Cerebellum (tissue), 4 donors: ENCODE measurements at places on chromosomes 16 and 17. TPM values are rescaled to one million over a fixed set of nuclear protein-coding genes. Genes with fewer than 3 reads are reported as not detected.

The FOXN1 gene
- total RNA-seq, result not detected

The GRB7 gene
- not detected for total RNA-seq

The PRAC1 gene
- total RNA-seq, result not detected

The TBC1D3 gene
- not detected for total RNA-seq

The PRSS36 gene
- total RNA-seq, result 1.6 TPM

The ACSM5 gene
- 0.73 TPM for total RNA-seq

The ATP1B2 gene
- total RNA-seq, result 12.8 TPM

The HNF1B gene
- total RNA-seq, result not detected

The WFIKKN1 gene
- 0.54 TPM for total RNA-seq

The PTGES3L gene
- 3.1 TPM for total RNA-seq

The ZNHIT3 gene
- 33.4 TPM for total RNA-seq

The ITGAL gene
- 1.5 TPM for total RNA-seq

The VEZF1 gene
- 64.8 TPM for total RNA-seq

DNA sequence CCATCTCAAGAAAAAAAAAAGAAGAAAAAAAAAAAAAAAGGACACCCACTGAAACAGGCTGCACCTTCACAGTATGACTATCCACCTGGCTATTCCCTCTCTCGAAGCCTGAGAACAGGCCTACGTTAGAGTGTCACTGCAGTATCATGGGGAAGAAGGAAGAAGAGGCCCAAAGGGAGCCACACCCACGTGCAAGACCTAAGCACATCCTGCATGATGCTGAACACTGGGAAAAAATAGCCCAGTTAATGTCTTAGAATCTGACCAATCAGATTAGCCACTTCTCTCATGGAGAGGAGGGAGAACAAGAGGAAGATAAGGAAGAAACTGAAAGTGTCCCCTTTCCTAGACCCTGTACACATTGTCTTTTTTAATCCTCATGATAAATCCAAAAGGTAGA, 19.5 kb upstream of the MED13 start:
- no peak for DNase-seq

DNA sequence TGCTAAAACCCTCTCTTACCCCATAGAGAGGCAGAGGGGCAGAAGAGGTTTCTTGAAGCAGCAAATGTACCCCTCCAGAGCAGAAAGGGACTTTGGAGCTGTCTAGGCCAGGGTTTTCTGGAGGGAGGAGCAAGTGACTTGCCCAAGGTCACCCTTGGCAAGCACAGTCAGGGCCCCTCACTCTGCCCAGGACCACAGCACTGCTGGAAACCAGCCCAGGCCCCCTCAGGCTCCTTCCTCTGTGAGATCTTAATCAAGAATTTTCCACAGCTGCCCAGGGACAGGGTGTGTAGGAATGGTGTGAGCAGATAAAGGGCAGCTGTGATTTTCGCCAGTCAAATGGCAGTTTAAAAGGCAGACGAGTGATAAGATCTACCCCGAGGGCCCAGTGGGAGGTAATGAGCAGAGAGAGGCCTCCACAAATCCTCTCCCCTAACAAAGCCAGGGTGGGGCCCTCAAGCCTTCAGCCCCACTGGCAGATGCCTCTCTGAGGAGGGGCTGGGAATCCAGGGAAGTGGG, 3.9 kb upstream of the SLC12A3 start:
- DNase-seq, result no peak

- DNase-seq, result no peak
Measured at GRCh38 chr16:50505714-50506542, 42.3 kb upstream of the NKD1 start.

GRCh38 chr16:66172463-66172862, 194.0 kb upstream of the CDH5 start:
- no peak for DNase-seq

GRCh38 chr17:82807101-82807500, 32.7 kb downstream of the ZNF750 start:
- no peak for DNase-seq

DNA sequence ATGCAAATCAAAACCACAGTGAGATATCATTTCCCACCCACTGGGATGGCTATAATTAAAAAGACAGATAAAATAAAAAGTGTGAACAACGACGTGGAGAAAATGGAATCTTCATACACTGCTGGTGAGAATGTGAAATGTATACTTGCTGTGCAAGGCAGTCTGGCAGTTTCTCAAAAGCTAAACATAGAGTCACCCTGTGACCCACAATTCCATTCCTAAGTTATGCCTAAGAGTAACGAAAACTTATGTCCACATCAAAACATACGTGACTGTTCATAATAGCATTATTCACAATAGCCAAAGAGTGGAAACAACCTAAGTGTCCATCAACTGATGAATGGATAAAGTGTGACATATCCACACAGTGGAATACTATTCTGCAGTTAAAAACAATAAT, 38.1 kb upstream of the VPS4A start:
- no peak for DNase-seq

GRCh38 chr16:49112754-49113153, 168.9 kb downstream of the CBLN1 start:
- DNase-seq, result peak; percentile 43

GRCh38 chr16:85981826-85982562, 83.0 kb downstream of the IRF8 start:
- no peak for DNase-seq

- DNase-seq, result no peak
Measured at GRCh38 chr17:16293931-16294330, 59.3 kb downstream of the CENPV start.

DNA sequence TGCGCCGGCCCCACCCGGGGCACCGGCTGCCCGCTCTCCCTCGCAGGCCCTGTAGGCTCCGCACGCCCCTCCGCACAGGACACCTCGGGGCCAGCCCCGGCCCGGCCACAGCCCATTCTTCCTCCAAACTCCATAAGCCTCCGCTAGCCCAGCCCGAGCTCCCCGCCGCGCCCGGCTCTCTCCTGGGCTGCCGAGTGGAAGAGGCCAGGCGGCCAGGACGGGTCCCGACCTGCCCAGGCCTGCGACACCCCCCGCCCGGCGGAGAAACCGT, 397 bp downstream of the NCOR1 start:
- peak; percentile 40 for DNase-seq

GRCh38 chr16:24975428-24975889, 39.7 kb downstream of the ARHGAP17 start:
- DNase-seq, result no peak

DNA sequence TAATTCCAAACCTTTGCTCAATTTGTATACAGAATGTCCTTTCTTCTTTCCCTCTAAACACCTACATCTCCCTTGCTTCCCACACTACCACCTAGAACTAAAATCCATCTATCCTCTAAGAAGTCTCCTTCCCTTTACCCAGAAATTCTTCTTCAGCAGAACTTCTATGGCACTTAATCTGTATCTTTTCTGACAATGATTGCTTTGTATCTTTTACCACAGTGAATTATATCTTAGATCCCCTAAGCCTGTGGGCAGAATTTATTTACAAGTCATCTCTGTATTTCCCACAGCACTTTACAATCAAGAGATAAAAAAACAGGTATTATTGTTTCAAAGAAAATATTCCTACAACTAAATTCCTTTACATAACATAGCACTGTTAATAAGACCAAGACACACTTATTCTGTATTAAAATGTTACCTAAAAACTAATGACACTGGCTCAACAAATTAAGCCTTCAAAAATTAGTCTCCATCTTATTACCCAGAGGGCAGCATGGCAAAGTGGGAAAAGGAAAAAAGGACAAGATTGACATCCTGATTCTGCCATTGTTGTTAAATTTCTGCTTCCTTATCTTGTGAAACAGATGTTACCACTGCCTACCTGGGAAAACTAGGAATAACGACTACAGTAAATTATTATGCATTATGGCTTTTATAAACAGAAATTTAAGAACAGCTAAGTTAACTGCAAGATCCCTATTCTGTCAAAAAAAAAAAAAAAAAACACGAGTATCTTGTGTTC, 42.8 kb downstream of the KANSL1 start:
- no peak for DNase-seq

GRCh38 chr17:72111336-72111923, 9.4 kb upstream of the SOX9 start:
- DNase-seq, result no peak

DNA sequence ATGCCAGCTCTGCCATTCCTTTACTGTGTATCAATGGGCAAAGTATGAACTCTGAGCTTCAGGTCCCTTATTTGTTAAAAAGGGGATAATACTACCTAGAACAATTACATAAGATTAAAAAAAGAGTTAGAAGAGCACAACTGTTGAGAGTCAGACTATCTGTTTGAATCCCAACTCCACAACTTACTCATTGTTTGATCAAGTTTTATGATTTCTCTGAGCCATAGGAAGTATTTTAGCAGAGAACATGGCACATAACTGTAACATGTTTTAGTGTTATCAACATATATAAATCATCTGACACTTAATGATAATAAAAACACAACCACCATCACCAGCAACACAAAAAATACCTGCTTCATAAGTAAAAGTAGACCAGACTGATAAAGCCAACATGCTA, 421.3 kb downstream of the ZFHX3 start:
- DNase-seq, result no peak

- no peak for DNase-seq
Measured at GRCh38 chr16:58352690-58353089, 39.6 kb upstream of the GINS3 start.

DNA sequence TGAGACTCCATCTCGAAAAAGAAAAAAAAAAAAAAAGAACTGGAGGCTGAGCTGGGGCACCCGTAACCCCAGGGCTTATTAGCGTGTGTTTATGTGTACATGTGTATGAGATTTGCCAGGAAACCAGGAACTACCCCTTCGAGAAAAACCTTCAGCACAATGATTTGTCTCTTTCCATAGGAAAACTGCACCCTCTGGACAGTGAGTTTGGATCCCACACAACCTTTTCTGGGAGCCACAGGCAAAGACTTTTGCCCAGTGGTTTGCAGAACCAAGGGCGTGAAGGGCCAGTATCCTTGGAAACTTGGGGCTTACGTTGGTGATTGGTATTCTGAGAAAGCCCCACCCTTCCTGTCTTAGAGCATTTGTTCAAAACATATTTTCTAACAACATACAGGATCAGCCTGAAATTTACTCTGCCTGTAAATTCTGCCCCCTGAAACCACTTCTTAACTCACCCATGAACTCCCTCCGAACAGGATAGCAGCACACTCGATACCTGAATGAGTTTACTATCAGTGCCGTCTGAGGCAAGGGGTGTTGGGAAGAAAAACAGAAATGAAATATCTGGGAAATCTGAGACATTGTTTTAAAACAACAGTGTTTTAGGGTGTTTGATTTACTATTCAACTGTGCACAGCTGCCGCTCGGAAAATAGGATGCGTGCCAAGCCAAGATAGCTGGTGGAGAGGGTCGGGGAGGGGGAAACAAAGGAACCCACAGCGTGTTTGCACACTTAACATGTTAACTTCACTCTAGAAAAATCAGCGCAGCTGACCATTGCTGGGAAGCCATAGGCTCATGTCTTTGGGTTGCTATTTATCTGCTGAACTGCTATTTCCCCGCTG, 40.2 kb upstream of the MAF start:
- DNase-seq, result no peak

DNA sequence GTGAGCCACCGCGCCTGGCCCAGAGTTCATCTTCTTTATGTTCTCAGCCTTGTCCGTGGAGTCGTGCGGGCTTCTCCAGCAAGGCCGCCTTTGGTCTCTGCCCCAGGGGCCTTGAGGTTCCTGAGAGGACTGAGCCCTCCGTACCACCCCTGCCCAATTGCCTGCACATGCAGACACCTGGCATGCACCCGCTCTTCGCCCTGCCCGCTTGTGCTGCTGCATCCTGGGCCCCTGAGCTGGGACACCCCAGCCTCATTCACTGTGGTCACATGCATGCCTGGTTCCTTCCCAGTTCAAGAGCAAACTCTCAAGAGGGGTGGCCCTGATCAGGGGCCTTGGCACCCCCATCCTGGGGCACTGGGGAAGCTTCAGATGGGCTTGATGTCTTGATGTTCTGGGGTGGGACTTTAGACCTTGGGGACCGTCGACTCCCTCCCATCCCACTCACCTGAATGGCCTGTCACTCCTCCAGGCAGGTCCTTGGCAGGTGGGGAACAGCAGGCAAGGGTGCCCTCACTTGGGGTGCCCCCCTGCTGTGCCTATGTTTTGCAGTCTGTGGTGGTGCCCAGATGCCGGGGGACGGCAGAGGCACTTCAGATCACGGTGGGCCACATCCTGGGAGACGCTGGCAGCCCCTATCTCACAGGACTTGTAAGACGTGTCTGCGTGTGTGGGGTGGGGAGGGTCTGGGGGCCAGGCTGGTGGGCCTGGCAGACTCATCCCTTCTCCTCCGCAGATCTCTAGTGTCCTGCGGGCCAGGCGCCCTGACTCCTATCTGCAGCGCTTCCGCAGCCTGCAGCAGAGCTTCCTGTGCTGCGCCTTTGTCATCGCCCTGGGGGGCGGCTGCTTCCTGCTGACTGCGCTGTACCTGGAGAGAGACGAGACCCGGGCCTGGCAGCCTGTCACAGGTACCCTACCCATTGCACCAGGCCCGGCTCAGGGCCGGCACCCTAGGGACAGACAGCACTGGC, 12.7 kb upstream of the SPNS2 start:
- DNase-seq, result no peak

GRCh38 chr17:41535764-41536481, 7.8 kb upstream of the KRT19 start:
- no peak for DNase-seq

DNA sequence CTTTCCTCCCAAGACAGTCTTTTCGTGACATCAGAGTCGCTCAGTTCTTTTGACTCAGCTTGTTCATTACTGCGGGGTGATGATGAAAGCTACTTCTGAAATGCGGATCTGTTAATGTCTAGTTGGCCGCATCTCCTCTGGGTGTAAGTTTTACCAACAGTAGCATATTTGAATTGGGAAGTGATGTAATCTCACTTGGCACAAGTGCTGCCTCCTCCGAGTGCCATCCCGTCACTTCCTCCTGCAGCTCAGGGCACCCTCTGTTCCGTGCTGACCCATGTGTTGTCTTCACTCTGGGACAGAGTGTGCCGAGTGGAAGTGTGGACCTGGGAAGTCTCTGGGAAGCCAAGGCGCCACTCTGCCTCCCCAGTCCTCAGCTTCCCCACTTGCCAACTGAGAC, 8.9 kb downstream of the ADAD2 start:
- no peak for DNase-seq

- no peak for DNase-seq
Measured at GRCh38 chr17:59684967-59685366, 22.3 kb downstream of the PTRH2 start.

- peak; percentile 56 for DNase-seq
Measured at GRCh38 chr17:34465789-34466188, 102.8 kb upstream of the CCL1 start.
